Stimulated activated CD8-positive, alpha-beta memory T cell treated with anti-CD3 and anti-CD28 coated beads, Interleukin-4, amount 100 ng/mL, for 1 hour (primary cell): ENCODE measurements at places on chromosomes 5 and 9.

GRCh38 chr9:137108608-137109249 is 5.8 kb downstream of the DPP7 start:
- DNase-seq = no peak

GRCh38 chr9:116944714-116945534 is 257.8 kb downstream of the TRIM32 start:
- no peak for DNase-seq

DNA sequence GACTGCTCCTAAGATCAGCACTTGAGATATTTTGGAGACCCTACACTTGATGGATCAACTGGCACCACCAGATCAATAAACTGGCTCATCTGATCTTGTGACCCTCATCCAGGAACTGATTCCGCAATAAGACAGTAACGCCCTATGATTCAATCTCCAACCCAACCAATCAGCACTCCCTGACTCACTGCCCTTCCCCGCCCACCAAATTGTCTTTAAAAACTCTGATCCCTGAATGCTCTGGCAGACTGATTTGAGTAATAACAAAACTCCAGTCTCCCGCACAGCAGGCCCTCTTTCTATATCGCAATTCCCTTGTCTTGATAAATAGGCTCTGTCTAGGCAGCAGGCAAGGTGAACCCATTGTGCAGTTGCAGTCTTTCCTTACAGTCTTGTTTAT is 677.0 kb downstream of the LRRC70 start:
- DNase-seq = no peak

DNA sequence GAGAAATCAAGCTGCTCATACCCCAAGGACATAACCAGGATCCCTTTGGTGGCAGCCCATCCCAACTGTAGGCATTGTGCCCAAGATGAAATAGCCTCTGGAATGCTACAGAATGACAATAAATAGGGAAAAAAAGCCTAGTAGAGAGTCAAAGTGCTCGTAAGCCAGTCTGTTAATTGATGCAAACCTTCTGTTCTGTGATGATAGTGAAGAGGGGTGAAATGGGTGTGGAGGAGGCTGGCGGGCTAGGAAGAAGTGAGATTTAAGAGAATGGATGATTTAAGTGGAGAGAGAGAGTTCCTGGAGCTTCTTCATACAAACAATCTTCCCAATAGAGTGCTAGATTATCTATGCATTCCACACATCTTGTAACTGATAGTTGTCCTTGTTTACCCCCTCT is 301.0 kb upstream of the PCSK5 start:
- DNase-seq = no peak

- DNase-seq = no peak
Observed at GRCh38 chr5:142888469-142889085, 118.4 kb downstream of the ARHGAP26 start.

DNA sequence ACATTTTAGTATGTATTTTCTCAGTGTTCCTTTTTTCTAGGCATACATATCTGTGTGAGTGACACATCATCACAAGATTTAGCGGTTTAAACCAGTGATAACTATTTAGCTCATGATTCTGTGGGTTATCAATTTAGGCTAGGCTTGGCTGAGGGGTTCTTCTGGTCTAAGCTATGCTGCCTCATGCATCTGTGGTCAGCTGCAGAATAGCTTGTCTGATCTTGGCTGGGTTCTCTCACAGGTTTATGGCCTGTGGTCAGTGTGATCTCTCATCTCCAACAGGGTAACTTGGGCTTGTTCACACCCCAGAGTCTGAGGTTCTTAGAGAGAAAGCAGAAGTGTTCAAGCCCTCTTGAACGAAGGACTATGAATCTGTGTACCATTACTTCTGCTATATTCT is 363.3 kb downstream of the KDM4C start:
- no peak for DNase-seq

DNA sequence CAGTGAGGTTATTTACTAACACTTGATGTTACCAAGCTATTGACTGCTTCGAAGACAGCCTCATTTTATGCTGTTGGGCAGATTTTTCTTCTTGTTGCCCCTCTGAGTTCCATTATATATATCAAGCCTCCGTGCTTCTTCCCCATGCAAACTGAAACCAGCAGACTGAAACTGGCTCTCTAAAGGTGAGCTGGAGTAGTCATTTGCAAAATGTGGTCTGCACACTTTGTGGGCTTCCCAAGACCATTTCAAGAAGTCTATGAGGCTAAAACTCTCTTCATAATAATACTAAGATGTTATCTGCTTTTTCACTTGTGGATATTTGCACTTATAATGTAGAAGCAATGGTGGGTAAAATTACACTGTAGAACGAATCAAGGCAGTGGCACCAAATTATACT is 13.9 kb downstream of the SLC36A1 start:
- DNase-seq = no peak

DNA sequence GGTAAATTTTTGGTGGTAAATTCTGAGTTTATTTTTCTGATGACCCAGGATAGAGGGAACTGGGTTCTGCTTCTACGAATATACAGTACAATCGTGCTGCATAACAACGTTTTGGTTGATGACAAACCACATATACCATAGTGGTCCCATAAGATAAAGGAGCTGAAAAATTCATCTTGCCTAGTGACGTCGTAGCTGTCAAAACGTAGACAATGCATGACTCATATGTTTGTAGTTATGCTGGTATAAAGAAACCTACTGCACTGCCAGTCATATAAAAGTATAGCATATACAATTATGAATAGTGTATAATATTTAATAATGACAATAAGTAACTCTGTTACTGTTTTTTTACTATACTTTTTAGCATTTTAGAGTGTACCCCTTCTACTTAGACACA is 244.0 kb downstream of the GAS1 start:
- DNase-seq = no peak

DNA sequence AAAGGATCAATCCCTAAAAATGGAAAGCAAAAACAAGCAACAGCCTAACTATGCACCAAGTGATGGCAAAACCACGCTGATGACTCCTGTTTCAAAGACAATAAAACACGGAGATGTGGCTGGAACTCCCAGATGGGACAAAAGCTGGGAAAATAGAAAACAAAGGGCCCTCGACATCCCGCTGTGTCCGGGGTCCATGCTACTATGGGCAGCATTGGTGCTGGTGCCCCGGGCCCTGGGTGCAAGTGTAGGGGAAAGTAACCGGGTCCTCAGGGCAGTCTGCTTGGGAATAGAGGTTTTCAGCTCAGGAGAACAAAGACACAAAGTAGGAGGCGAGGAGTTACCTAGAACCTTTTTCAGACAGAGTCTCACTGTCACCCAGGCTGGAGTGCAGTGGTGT is 46.1 kb downstream of the MRPL36 start:
- DNase-seq = no peak

- no peak for DNase-seq
Observed at GRCh38 chr5:35478856-35479682, 138.6 kb upstream of the SPEF2 start.

DNA sequence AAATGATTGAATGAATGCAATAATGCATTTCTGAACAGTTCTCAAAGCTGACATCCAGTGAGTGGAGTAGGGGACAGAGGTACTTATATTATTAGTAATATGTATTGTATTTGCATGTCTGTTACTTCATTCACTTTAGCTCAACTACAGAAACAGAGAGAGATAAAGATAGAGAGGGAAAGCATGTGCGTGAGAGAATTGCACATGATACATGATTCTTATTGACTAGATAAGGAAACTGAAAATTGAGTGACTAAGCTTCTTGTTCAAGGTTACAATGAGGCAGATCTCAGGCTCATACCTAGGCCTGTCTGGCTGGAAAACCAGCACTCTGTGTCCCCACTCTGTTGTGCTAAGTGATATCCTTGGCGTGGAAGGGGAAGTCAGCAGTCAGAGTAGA is 337.7 kb upstream of the KLF4 start:
- no peak for DNase-seq

DNA sequence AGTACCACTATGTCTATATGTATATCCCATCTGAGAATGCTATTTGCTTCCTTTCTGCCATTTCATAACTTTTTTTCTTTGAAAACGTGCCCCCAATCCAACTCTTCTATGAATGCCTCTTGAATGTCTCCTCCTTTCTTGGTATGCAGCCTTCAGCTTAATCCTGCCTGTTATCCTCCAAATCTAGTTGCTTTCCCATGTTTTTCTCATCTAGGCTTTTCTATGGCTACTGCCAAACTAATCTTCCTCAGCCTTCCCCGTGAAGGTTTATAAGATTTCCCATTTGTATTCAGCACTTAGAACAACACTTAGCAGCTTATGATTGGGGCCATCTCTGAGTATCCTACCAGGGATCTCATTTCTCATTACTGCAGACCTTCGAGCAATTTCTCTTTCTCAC is 2.5 kb downstream of the TGFBR1 start:
- no peak for DNase-seq

GRCh38 chr5:133229931-133230664 is 178.3 kb downstream of the HSPA4 start:
- DNase-seq = no peak

GRCh38 chr5:166860426-166860825 is 1431.0 kb upstream of the WWC1 start:
- DNase-seq = no peak

DNA sequence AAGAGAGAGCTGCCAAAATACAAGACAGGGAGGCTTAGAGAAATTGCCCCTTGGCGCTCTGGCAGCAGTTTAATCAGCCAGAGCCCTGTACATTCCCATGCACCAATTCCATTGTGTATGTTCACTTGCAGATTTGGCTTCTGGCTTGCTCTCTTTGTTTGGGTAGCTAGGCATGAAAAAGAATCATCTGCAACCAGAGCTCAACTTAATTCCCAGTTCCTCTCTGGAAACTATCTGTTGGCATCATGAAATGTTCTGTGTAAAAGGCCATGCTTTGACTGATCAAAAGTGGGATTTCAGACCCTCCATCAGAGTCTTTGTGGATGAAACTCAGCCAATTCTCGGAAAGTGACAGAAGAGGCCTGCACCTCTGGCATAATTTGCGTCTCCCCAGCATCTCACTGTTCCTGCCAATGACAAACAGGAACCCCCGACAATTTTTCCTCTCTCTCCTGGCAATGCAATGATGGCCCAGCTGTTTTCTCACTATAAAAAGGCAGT is 53.8 kb upstream of the RAD23B start:
- no peak for DNase-seq

DNA sequence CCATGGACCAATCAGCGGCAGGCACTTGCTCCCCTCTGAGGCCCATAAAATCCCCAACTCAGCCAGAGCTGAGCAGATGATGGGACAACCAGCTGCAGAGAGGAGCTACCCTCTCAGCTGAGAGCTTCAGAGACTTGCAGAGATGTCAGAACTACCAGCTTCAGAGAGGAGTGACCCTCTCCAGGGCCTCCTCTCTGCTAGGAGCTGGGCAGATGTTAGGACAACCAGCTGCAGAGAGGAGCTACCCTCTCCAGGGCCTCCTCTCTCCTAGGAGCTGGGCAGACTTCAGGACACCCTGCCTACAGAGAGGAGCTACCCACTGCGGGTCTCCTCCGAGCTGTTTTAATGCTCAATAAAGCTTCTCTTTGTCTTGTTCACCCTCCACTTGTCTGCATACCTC is 3.0 kb upstream of the AUH start:
- DNase-seq = no peak

- no peak for DNase-seq
Observed at GRCh38 chr9:113219186-113219936, 1.7 kb downstream of the FKBP15 start.

DNA sequence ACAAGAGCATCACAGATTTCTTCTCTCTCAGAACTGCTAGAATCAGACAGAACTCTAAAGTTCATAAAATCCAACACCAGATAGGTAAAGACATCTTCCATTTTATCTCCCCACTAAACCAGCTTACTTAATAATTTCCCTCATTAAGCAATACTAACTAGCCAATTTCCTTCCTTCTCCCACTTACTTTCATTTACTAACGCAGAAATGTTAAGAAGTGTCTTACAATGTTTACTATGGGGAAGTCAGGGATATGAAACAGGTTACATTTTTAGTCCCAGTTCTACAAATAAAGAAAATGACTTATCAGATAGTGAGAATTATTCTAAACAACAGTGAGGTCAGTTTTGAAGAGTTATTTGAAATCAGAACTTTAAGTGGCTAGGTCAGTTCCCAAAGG is 236.5 kb downstream of the FBXL17 start:
- DNase-seq = no peak

DNA sequence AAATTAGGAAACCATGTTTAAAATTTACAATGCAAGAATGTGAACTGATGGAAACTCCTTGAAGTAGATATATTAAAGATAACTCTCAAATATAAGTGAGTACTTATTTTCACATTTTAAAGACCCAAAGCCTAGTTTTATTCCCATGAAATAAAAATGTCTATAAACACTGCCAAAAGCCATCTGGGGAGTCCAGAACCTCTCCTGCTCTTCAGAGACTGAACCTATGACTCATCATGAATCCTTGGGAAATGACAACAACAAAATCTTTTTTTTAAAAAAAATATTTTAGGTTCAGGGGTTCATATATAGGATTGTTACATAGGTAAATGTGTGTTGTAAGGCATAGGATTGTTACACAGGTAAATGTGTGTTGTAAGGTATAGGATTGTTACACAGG is 33.8 kb upstream of the FYB1 start:
- no peak for DNase-seq

DNA sequence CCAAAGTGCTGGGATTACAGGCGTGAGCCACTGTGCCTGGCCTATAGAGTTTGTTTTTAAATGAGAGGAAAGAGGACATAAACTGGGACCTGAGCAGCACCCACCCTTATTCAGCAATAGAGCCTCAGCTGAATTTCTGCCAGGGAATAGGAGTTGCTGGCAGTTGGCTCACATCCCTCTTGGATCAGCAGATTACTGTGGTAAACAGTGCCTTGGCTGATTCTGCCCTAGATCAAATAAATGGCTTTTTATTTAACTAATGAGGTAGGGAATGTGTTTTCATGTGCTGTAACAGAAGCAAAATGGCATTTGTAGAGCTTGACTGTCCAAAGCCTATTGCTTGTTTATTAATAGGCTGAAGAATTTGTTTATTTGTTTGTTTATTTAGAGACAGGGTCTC is 2.1 kb downstream of the ARHGEF37 start:
- DNase-seq = no peak

GRCh38 chr9:115109486-115109885 is 8.5 kb downstream of the TNC start:
- DNase-seq = no peak

GRCh38 chr5:90353254-90353653 is 56.3 kb downstream of the CETN3 start:
- DNase-seq = no peak

- no peak for DNase-seq
Observed at GRCh38 chr5:176676361-176676824, 29.1 kb downstream of the TSPAN17 start.

GRCh38 chr5:111851631-111852548 is 94.9 kb upstream of the NREP start:
- no peak for DNase-seq

DNA sequence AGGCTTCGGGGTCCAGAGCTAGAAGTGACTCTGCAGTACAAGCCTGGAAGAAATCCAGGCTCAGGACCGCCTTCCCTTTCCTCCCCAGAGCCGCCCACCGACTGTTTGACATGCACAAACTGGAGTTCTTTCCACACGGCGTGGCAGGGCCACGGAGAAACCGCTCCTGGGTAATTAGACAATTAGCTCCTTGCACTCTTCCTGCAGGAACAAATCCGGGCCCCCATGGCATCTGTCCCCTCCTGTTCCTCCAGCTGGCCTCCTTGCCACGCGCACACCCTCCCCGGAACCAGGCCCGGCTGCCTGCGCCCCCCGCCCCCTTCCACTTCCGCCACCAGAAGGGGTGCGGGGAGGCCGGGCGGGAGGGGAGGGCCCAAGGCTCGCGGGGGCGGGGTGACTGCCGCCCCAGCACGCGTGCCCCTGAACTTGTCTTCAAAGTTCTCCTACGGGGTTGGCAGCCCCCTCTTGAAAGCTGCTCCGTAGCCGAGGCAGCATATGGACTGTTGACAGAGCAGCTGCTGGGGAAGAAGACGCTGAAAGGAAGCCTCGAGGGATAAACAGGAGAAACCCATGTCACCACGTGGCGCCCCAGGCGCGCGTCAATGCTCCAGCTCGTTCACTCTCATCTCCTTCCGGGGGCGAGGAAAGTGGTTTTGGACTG is 74.3 kb downstream of the SEC61B start:
- DNase-seq = no peak
